ENCODE measurements at places on chromosomes 3 and 15.

- DNase-seq: no peak
Observed at GRCh38 chr3:178856804-178857203, 214.8 kb downstream of the ZMAT3 start.

- no peak for DNase-seq
Observed at GRCh38 chr15:44298878-44299277, 10.4 kb downstream of the GOLM2 start.

GRCh38 chr15:69953051-69953450 is 144.7 kb downstream of the TLE3 start:
- no peak for DNase-seq

- DNase-seq: no peak
Observed at GRCh38 chr3:40869013-40869412, 330.3 kb upstream of the CTNNB1 start.

- no peak for DNase-seq
Observed at GRCh38 chr3:197216914-197217313, 81.5 kb downstream of the DLG1 start.

- no peak for DNase-seq
Observed at GRCh38 chr3:27342267-27342666, 26.9 kb downstream of the NEK10 start.

DNA sequence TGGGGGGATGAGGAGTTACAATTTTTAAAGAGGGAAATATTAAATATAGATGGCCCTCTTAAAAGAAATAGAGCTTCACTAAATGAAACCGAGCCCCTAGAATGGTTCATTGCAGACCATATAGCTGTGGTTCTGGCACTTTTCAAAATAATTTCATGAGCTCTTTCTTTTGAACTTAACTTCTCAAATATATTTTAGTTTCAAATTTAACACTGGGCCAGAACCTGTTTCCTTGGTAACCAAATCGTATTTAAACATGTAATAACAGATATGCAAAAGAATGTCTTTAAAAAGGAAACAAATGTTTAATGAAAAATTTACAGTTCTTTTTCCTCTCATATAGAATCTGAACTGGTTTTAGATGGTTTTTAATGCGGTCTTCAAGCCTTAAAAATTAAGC is 20.1 kb downstream of the ZBTB38 start:
- no peak for DNase-seq

DNA sequence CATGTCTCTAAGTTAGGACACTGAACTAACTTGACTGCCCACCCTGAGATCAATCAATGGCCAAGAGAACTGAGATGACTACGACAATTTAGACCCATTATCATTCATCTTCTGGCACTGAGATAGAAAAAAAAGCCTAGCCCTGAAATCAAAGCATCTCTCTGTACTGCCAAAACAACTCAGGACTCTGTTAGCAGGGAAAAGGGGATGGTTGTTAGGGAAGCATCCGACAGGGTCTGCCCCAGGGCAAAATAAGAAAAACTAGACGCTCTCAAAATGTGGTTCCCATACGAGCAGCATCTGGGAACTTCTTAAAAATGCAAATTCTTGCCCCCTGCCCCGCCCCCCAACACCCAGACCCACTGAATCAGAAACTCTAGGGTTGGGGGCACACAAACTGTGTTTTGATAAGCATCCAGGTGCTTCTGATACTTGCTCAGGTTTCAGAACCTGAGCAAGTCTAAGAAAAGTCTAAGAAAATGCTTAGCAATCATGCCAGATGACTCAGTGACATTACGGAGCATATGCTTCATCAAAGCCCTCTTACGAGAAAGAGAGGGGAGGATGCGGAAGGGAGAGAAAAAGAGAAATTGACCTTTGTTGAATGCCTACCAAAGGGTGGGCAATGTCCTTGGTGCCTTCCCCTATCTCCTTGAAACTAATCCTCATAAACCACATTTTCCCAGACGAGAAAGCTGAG is 172.8 kb upstream of the HES1 start:
- no peak for DNase-seq

- no peak for DNase-seq
Observed at GRCh38 chr15:42151141-42151561, 5.3 kb downstream of the PLA2G4F start.

- DNase-seq: no peak
Observed at GRCh38 chr3:41033956-41034519, 165.3 kb upstream of the CTNNB1 start.

GRCh38 chr3:166837535-166837934 is 542.6 kb downstream of the ZBBX start:
- DNase-seq: no peak

DNA sequence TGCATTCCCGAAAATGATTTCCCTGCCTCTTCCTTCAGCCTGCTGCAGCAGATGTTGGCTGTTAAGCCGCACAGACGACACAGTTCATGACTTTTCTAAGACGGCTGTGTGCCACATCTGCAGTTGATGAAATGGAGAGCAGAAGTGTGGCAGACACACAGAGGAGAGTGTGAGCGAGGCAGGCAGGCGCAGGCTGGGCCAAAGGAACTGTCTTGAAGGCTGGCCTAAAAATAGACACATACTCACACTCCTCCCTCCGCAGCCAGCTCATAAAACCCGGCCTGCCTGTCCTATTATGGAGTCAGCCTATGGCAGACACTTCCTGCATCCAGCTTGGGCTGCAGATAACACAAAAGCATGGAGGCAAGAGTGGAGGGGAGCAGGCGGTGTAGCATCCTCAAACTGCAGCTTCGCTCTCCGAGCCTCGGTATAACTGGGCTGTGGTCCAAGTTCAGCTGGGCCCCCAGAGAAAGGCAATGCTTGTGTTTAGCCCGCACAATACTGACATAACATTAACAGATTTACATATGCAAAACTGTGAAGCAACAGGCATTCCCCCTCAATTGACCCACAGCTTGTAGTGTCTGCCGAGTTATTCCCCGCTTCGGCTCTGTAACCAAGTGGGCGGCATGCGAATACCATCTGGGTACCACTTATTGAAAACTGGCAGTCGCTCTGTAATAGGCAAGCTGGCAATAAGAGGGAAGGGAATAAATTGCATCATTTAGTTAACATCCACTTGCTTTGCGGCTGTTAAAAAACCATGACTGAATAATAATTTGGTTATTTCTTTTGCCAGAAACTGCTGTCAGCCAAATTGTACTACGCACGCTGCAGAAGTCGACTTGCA is 40.8 kb downstream of the FOXP1 start:
- DNase-seq: no peak

DNA sequence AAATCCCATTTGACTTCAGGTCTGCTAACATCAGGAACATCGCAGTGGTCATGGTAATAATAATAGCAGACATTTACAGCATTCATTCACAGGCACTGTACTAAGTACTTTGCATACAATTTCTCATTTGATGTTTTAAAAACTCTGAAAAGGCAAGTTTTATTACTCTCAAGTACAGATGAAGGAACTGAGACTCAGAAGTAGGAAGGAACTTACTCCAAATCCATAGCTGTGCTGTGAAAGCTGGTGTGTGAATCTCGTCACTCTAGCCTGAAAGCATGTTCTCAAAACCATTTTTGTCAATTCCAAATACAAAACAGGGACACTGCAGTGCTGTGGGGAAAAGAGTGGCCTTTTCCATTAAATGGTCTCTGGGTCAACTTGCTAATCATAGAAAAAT is 179.9 kb downstream of the FAM43A start:
- DNase-seq: no peak

DNA sequence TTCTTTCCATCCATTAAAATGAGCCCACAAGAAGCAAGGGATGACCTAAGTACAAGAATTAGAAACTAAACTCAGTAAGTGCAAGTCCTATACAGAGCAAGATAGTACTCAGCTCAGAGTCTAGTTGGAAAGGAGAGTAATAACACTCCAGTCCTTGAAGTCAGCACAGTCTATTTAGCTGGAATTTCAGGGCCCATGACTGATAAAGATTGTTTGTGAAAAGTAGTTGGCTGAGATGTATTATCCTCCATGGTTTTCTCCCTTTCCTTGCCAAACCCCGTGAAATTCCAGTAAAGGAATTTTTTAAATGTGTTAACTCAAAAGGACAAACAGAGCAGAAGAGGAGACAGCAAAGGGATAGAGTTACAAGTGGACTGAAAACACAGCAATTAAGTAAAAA is 127.2 kb upstream of the STT3B start:
- no peak for DNase-seq

DNA sequence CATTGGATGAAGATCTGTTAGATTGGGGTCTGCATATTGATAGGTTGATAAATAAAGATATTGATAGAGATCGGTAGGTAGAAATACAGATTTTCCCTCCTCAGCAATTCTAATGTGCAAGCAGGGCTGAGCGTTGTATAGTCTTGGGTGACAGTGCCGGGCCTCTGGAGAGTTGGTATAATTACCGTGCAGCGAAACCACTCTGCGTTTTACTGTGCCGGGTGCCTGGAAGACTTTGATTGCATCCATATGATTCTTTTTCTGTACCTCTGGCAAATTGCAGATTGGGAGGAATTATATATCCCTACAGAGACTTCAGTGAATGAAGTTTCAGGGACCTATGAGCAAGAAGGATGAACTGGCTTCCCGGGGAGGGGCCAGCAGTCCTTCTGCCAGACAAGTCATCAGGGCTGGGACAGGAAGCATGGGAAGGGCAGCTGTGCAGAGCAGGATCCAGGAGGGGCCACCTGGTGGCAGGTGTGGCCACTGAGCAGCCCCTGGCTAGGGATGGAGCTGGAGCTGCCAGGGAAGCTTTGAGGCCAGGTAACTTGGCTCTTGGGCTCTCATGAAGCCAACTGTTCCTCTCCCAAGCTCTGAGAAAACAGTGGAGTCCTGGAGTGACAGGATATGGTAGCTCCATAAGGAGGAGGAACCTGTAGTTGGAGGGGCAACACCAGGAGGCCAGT is 132.5 kb downstream of the APBA2 start:
- DNase-seq: no peak

GRCh38 chr3:111923095-111923771 is 55.6 kb upstream of the ABHD10 start:
- DNase-seq: no peak

GRCh38 chr15:36884518-36884875 is 215.9 kb downstream of the MEIS2 start:
- DNase-seq: no peak

- DNase-seq: no peak
Observed at GRCh38 chr3:120348065-120348990, 826 bp downstream of the LRRC58 start.

DNA sequence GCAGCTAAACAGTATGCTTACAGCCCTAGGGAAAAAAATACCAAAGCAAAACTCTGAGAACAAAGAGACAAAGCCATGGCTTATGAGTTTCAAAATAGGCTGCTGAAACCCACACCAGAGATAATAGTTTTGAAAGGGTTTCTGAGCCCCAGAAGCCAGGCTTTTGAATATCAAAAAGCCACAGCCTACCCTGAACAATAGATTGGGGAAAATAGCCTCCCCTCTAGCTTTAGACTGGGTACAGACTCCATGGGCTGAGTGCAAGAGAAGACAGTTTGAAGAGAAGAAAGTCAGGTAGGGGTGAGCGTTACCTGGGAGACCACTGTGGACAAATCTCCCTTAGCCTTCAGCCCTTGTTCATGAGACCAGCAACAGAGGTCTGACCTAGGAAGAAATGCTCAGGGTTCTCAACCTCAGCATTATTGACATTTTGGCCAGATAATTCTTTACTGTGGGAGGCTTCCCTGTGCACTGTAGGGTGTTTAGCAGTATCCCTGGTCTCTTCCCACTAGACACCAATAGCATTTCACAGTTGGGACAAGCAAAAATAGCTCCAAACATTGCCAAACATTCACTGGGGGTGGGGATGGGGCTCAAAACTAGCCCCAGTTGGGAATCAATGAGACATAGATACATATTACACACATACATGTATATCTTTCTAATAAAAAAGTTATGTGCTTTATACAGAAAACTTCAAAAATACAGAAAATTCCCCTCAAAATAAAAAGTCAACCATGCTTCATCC is 11.6 kb upstream of the TAFA4 start:
- no peak for DNase-seq

GRCh38 chr3:128481438-128481942 is 11.5 kb downstream of the GATA2 start:
- DNase-seq: no peak

- no peak for DNase-seq
Observed at GRCh38 chr15:52733088-52733487, 53.9 kb upstream of the ATOSA start.

DNA sequence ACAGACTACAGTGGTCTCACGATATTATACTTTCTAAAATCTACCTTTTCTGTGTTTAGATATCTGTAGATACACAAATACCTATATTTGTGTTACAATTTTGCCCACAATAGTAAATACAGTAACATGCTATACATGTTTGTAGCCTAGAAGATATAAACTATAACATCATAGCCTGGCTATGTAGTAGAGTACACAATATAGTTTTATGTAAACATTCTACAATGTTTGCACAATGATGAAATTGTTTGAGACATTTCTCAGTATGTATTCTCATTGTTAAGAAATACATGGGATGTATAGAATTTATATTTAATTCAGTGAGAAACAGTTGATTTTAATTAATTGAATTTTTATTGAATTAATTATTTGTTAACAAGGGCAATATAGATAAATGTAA is 1367.0 kb downstream of the OTOL1 start:
- DNase-seq: no peak

DNA sequence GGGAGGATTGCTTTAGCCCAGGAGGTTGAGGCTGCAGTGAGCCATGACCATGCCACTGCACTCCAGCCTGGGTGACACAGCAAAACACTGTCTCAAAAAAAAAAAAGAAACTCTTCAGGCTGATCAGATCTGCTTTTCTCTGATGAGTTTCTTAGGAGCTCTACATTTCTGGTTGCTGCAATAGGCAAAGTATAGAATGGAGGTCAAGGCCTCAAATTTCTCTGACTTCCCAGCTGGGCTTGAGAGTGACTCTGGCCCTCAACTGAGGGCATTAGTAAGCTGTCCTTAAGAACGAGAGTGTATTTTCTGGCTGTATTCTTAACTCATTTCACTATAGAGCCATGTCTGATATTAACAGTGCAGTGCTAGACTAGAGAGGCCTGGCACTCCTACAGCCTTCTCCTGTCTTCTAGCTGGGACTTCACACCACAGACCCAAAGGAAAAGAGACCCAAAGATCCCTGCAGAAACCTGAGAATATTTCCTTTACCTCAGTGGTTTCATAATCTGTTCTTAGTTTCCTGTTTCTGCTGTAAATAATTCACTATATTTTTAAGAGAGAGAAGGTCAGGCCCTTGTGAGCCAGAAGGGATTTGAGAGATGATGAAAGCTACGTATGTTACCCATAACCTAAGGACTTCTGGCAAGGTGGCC is 2.0 kb upstream of the NR1I2 start:
- no peak for DNase-seq

- no peak for DNase-seq
Observed at GRCh38 chr15:77039848-77040247, 31.1 kb downstream of the TSPAN3 start.

DNA sequence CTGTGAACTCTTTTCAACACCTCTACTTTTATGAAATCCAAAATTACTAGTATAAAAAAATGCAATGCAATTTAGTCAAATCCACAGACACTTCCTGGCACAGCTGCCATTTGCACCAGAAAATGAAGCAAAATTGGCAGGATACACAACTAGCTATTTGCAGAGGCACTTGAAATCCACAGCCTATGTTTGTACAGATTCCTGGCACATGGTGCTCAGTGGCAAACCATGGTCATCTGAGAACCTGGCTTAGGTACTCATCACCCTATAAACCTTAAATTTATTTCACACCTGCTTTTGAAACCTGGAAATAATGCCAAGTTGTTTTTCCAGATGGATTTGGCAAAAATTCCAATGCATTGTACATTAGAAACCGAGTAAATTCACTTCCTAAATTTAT is 20.2 kb upstream of the PPM1L start:
- DNase-seq: no peak

Measured in CD8-positive, alpha-beta T cell (primary cell).